ENCODE measurements at places on chromosomes 3 and 15.

DNA sequence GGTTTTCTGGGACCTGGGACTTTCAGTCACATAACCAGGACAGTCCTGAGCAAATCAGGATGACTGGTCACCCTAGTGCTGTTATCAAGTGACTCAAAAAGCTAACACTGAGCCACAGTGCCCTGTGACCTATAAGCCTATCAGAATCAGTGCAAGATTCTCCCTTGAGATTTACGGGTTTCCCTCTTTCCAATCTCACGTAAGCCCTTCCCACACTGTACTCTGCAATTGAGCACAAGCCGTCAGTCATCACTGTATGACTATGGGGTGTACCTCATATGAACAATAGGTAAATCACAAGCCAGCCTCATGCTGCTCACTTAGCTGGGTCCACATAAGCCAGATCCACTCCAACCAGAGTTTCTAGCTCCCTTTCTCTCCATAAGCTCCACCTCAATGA, 21.0 kb upstream of the CLDN18 start:
- no peak for DNase-seq

- DNase-seq: no peak
Measured at GRCh38 chr15:57769266-57769665, 62.8 kb downstream of the POLR2M start.

- no peak for DNase-seq
Measured at GRCh38 chr15:73862276-73862675, 11.1 kb upstream of the TBC1D21 start.

- no peak for DNase-seq
Measured at GRCh38 chr3:44355362-44356033, 16.9 kb downstream of the TCAIM start.

- no peak for DNase-seq
Measured at GRCh38 chr3:8729479-8729878, 4.1 kb upstream of the CAV3 start.

- no peak for DNase-seq
Measured at GRCh38 chr3:45664578-45664977, 24.6 kb upstream of the SACM1L start.

- no peak for DNase-seq
Measured at GRCh38 chr15:83767741-83768140, 113.8 kb downstream of the ADAMTSL3 start.

- DNase-seq: no peak
Measured at GRCh38 chr15:64423970-64424369, 36.3 kb downstream of the TRIP4 start.

- DNase-seq: no peak
Measured at GRCh38 chr3:42507252-42507651, 4.8 kb downstream of the VIPR1 start.

- no peak for DNase-seq
Measured at GRCh38 chr3:186921578-186921977, 8.7 kb upstream of the ST6GAL1 start.

GRCh38 chr3:126782536-126782935, 78.5 kb downstream of the CHCHD6 start:
- DNase-seq: no peak
